ENCODE measurements at places on chromosomes 2 and 18.

GRCh38 chr18:13281406-13281805 lies 62.8 kb downstream of the LDLRAD4 start:
- DNase-seq, result peak; percentile 28

DNA sequence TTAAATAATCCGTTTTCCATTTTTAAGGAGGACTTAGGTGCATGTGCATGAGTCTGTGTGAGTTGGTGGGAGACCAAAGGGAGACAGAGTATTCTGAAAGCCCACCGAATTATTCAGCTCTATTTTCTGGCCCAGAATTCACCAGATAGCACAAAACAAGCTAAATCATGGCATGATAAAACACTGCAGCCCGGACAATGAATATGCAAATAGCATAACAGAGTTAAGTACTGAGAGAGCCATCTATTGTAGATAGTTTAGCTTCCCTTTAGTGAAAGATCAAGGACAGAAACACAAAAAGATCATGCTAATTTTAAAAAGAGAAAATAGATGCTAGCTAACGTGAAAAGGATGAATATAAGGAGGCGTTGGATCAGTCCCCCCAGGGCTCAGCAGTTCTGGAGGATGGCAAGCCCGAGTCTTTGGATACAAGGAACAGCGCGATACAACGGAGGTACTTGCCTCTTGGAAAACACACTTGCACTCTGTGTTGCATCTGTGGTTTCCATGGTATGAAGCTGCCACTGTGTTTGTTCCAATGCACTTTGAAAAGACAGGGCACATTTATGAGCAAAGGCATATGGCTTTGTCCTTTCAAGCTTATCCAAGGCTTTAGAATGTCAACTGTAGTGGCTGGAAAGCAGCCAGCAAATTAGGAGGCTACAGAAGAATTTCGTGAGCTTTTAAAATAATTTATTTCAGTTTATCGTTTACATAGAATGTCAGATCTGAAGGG lies 119.9 kb downstream of the LYPD1 start:
- no peak for DNase-seq

DNA sequence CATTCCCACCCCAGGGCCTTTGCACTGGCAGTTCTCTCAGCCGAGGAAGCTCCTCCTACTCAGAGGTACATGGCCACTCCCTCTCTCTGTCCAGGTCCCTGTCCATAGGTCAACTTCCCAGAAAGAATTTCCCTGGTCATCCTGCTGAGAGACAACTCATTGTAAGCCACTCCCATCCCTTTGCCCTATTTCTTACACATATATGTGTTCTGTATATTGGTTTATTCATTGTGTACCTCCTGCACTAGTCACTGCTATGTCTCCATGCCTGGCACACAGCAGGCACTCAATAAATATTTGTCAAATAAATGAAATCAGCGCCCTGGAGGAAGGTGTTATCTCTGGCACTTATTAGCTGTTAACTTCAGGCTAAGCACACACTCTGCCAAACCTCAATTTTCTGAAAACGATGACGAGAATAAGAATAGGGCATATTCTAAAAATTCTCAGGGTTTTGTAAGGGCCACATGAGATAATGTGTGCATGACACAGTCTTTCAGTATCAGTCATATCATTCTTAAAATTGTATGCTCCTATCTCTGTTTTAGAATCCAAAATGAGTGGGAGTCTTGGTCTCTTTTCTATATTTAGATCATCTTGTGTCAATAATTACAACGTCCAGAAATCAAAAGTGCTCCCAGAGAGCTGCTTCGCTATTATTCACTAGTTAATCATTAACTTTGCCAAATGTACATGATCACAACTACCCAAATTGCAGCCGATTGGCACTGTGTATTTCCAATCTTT lies 198.0 kb downstream of the ALK start:
- no peak for DNase-seq

DNA sequence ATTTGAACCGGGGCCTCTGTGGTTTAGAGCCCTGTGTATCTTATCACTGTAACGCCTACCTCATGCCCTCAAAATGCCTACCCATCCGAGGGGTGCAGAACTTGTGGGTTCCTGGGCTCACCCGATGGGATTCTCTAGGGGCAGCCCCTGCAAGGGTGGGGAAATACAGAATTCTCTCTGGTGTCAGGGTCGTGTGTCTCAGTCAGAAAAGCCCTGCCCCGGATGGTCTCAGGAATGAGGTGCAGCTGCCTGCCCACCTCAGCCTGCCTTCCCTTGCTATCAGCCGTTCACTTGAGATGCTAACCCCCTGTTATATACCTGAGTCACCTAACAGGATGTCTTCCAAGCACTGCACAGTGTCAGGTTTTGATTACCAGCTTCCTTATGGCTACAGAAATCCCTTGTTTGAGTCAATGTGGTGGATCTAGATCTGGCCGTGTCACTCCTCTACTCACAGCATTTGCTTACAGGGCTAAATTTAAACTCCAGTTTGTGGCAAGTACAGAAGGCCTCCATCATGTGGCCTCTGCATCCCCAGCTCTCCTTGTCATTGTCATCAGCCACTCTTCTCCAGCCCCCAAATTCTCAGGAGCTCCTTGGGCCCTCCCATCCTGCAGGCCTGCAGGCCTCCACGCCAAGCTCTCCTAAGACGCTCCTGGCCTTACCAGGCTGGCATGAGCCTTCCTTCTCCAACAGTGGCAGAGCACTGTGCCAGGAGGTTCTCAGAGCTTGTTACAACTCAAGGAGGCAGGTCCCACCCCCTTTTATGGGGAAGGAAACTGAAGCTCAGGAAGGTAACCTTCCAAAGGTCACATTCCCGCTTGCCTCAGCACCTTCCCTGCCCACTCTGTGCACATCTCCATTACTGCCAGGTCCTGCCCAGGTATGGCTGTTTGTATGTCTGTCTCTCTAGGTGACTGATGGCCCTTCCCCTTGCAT lies 14.3 kb upstream of the MAP3K2 start:
- DNase-seq, result no peak

DNA sequence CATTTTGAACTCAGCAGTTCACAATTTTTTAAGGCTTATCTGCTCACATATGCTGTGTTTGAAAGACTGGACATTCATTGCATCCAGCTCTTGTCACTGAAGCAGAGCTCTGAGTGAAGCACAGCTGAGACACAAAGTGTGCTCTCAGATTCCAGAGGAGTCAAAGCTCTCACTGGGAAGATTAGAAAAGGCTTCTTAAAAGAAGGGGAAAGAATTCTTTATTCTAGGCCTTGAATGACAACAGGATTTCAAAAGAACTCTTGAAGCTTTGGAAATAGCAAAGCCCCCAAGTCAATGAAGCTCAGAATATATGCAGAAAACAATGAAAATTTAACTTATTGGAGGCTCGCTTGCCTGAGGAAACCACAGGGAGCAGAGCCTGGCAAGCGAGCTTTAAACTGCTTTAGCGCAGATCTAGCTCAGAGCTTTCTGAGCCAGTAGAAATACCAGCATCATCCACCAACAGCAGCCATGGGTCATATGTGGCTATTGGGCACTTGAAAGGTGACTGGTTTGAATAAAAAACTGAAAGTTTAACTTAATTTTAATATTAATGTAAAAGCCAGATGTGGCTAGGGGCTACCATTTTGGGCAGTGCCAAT lies 369.7 kb downstream of the OSR1 start:
- no peak for DNase-seq

GRCh38 chr18:45850021-45850420 lies 24.5 kb downstream of the SIGLEC15 start:
- no peak for DNase-seq

GRCh38 chr2:230627806-230628724 lies 84.6 kb upstream of the CAB39 start:
- no peak for DNase-seq

GRCh38 chr18:62001396-62001795 lies 108.6 kb upstream of the RNF152 start:
- no peak for DNase-seq

DNA sequence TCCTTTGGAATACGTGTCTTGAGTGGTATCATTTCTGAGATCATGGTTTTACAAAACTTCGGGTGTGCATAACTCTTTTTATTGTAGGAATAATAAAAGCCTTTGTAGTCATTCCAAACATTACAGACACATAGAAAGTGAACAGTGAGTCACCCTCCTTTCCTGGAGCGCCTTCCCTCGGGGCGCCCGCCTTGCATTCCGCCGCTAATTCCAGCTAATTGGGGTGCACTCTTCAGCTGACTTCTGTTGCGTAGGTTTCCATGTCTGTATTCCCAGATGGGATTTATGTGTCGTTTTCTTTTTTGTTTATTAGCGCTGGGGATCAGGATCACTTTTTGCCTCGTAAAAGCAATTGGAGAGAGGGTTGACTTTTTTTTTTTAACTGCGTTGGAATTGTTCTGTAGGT lies 18.7 kb downstream of the SH3BP4 start:
- no peak for DNase-seq

DNA sequence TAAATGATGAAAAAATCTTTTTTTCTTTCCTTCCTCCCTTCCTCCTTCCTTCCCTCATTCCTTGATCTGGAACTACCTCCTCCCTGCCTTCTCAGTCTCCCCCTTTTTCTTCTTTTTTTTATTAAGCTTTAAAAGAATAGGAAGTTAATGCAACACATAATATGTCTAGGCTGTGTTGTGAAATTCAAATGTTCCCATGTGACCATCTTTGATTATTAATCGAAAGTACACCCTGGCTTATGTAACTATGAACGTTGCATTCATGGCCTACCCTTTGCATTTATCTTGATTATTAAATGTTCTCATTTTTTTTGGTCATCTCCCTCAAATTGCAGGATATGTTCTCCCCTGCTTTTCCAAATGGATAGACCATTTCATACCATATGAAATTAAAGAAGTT lies 376.0 kb downstream of the DSEL start:
- DNase-seq, result no peak

DNA sequence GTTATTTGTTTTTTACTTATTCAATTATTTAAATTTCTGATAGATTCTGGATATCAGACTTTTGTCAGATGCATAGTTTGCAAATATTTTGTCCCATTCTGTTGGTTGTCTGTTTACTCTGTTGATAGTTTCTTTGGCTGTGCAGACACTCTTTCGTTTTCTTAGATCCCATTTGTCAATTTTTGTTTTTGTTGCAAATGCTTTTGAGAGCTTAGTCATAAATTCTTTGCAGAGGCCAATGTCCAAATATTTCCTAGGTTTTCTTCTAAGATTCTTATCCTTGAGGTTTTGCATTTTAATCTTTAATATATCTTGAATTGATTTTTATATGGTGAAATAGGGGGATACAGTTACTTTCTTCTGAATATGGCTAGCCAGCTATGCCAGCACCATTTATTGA lies 112.7 kb upstream of the SESTD1 start:
- DNase-seq, result no peak

DNA sequence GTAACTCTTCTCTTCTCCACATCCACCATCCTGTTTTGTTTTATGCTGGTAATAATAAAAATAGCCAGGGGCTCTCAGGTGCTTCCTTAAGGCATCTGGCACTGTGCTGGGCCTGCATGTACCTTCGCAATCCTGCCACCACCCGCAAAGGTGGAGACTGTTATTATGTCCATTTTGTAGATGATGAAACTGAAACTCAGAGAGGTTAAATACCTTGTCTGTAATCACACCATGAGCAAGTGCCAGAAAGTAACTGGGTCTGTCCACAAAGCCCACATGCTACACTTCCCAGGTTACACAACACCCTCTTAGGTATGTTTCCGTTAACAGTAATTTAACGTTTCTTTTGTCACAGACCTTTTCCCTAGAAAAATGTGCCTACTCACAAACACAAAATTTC lies 27.0 kb downstream of the NRP2 start:
- no peak for DNase-seq

- DNase-seq, result no peak
Measured at GRCh38 chr18:34131006-34131405, 93.7 kb downstream of the NOL4 start.

- no peak for DNase-seq
Measured at GRCh38 chr2:232877940-232878511, 8.0 kb downstream of the SNORC start.

DNA sequence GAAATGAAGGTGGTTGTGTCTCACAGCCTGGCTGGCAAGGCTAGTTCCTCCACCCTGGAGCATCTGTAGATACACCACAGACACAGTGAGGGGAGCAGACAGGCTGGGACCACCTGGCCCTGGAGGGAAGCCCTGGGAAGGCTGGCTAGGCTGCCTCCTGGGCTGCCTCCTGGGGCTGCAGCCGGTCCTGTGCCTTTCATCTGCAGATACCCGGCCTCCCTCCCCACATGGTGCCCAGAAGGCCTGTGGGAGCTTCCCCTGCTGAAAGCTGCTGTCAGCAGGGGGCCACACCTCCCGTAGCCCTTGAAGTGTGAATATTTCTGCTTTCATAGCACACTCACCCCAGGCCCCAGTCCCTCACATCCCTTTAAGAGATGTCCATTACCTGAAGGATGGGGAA lies 37.6 kb downstream of the SDC1 start:
- DNase-seq, result no peak

- DNase-seq, result no peak
Measured at GRCh38 chr18:12278741-12279682, 24.9 kb downstream of the CIDEA start.

- DNase-seq, result no peak
Measured at GRCh38 chr2:43034921-43035320, 191.5 kb downstream of the ZFP36L2 start.

GRCh38 chr2:101952551-101952950 lies 39.2 kb upstream of the IL1R2 start:
- no peak for DNase-seq

- no peak for DNase-seq
Measured at GRCh38 chr2:67337903-67338302, 59.2 kb upstream of the ETAA1 start.

GRCh38 chr2:5482929-5483331 lies 209.3 kb upstream of the SOX11 start:
- DNase-seq, result no peak

DNA sequence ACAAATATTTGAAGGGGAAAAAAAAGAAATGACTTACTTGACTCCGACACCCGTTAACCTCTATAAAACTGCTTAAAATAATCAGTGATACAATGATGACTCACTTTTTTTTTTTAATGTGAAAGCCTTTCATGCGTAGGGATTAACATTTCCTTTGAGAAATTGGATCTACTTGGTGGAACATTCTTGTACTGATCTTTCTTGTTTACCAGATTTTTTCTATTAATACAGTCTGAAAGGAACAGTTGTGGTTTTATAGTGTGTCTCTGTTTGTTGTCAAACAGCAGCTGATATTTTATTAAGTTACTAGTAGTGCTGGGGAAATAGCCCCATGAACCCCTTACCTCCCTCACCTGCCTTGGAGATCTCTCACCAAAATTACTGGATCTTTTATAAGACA lies 40.2 kb upstream of the NEB start:
- no peak for DNase-seq
